ENCODE measurements at places on chromosomes 12 and 14. TPM values are rescaled to one million over a fixed set of nuclear protein-coding genes. Genes with fewer than 3 reads are reported as not detected.

The EIF2S3B gene
- total RNA-seq: 0.18 TPM

The SLC16A7 gene
- 15.8 TPM for total RNA-seq

The TROAP gene
- total RNA-seq: 71.4 TPM

The HCAR1 gene
- 38.4 TPM for total RNA-seq

DNA sequence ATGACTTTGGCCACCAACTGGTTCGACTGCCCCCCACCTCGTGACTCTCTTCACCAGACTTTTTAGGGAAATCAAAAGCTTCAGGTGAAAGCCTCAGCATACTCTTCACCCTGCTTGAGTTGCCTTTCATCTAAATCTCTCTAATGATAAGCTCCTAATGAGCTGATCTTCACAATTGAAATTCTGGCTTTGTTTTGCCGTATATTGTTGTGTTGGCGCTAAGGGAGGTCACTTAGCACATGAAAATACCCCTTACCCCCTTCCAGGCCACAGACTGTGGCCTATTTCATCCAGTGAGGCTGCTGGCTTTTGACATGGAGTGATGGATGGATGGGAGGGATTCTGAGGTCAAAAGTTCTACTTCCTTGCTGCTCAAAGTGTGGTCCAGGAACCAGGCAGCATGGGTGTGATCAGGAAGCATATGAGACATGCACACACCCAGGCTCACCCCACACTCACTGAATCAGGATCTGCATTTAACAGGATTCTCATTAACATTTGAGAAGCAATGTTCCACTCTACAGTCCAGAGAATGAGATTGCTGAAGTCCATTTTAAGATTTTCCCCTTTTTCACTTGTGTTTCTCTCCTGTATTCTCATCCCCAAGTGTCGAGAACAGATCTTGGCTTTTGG lies 131.4 kb downstream of the DACT1 start:
- DNase-seq: no peak

- peak; percentile 41 for DNase-seq
Measured at GRCh38 chr14:98957211-98958047, 314.6 kb downstream of the BCL11B start.

Data from HT-29 (cell line).